ENCODE measurements at places on chromosomes 3 and 15. TPM values are rescaled to one million over a fixed set of nuclear protein-coding genes. Genes with fewer than 3 reads are reported as not detected.

CYP8B1 gene
- 0.08 TPM for polyA plus RNA-seq

C3orf62 gene
- 4.9 TPM for polyA plus RNA-seq

FES gene
- 11.8 TPM for polyA plus RNA-seq

BFSP2 gene
- polyA plus RNA-seq, result not detected

- DNase-seq, result no peak
These were observed 34.6 kb downstream of the CHD2 start for GRCh38 chr15:92934716-92935115.

- peak; percentile 14 for DNase-seq
These were observed 31.1 kb downstream of the ACAN start for GRCh38 chr15:88834211-88834812.

DNA sequence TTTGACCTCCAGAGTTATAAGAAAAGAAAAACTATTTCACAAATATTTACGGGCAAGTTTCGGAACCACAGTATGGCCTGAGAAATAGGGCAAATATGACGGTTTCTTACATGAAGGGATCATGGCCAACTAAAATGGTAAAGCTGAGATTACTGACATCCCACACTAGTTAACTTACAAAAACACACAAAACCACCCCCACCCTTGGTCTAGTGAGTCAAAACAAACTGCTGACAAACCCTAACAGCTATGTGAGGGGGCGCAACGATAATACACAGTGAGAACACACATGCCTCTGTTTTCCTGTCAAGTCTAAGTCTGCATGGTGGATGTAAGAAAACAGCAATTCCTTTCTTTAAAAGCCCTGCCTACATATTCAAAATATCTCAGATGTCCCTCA, 32.3 kb downstream of the CBLB start:
- no peak for DNase-seq

DNA sequence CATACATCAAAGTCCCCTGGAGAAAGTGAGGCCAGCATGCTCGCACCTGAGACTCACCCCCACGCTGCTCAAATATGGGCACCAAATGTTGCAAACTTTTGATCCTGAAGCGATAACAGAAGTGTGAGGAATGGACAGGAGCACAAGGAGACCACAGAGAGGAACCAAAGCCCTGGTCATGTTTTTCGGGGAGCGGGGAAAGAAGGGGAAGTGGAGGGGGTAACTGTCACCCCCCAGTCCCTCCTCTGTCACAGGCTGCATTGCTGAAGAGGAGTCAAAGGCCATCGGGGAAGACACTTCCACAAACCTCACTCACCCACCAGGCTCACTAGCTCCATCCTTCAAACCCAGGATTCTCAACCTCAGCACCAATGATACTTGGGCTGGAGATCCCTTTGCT, 182.4 kb downstream of the UACA start:
- DNase-seq, result no peak

DNA sequence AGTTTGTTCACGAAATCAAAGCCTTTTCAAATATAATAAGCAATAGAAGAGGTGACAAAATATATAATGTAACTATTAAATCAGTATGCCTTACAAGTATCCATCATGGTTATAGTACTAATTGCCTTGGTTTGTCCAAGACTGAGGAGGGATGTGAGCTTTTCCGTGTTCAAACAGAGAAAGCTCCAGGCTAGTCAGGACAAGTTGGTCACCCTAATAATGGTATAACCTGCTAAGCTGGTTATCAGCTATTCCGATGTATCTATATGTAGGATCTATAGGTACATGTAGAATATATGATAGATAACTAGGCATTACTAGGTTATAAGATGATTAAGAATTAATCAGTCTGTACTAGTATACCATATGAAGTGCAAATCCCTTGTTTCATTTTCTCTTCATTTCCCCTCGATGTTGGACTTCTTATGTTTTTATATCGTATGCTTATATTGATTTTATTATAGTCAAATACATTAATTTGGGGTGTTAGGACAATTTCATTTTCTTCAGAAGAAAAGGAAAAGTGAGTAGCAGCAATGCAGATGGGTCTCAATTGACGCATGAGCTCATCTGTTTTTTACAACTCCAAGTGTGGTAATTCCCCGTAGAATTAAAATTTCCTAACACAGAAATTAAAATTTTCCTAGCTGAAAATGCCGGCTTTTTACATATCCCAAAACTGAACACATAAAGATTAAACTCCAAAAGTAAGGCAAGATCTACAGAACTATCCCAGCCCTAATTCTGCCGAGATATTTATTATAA, 419.1 kb downstream of the TIGIT start:
- DNase-seq, result no peak

DNA sequence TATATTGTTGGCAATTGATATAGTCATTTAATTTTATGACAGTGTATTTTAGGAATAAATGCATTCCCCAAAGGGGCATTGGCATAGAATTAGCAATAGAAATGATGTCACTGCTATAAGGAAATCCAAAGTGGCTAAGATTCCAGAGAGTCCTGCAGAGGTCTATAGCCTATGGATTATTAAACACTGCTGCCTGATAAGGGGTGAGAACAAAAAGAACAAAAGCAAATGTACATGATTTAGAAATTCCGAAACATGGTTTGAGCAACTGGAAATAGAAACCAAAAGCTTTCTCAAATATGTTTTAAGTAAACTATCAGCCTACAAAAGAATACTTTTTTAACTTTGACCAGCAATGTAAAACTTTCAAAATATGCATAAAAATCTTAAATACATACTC, 280.1 kb upstream of the RASGRP1 start:
- DNase-seq, result no peak

GRCh38 chr3:66342717-66343356, 122.0 kb downstream of the SLC25A26 start:
- DNase-seq, result peak; percentile 83

DNA sequence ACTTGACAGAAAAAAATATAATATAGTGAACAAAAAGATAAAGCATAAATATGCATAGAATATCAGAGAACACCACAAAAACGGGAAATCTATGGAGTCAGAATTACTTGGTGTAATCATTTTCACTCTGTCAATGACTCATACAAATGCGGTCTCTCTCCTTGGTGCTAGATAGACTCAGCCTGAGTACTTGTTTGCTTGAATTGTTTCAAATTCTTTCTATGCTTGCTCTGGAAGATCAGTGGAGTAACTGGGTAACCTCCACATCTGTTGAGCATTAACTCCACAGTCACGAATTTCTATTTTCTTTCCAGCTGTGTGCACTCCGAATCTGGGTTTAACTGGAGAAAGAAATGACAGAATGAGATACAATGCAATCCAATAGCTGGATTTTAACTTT, 760.4 kb downstream of the ZPLD1 start:
- peak; percentile 13 for DNase-seq

DNA sequence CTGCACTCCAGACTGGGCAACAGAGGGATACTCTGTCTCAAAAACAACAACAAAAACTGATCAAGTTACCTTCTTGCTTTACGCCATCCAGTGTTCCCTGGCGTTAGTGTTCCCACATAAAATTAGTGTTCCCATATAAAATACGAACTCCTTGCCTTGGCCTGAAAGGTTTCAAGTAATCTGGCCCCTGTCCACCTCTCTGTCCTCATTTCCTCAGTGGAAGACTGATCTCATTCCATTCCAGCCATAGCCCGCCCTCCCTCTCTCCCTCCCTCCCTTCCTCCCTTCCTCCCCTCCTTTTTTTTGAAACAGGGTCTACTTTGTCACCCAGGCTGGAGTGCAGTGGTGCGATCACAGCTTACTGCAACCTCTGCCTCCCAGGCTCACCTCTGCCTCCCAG, 2.8 kb upstream of the CAND2 start:
- no peak for DNase-seq

DNA sequence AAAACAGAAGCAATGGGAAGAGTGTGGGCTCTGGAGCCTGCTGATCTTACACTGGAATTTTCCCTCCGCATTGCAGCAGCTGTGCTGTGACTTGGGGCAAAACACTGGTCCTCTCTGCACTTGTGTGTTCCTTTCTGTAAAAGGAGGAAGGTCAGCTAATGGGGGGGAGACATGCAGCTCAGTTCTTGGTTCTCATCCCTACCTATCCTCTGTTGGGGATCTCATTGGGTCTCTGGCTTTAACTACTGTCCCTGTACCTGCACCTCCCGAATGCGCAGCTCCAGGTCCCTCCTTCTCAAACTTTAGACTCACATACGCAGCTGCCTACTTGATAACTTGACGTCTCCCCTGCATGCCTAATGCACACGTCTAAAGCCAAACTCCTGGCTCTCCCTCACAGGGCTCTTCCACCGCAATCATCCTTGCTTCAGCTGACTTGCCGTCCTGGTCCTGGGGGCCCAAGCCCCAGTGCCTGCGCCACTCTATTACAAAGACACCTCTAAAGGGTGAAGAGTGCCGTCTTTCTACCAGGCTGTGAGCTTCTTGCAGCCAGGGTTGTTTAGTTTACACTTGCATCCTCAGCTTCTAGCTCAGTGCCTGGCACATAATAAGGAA, 5.9 kb upstream of the TMEM44 start:
- DNase-seq, result no peak

- DNase-seq, result peak; percentile 96
These were observed 64.8 kb downstream of the RFTN1 start for GRCh38 chr3:16448639-16449070.

DNA sequence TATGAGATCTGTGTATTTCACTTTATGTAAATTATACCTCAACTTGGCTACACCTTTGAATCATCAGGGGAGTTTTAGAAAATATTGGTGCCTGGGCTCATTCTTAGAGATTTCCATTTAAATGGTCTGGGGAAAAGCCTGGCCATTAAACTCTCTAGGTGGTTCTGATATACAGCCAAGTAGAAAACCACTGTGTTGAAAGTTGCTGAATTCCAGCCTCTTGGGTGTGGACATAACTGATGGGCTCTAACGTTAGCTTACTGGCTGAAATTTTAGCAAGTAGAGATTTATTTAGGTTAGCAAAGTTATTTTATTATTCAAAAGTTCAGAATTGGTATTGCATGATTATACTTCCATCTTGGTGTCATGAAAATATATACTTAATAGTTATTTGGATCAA, 84.1 kb downstream of the ATG7 start:
- no peak for DNase-seq

DNA sequence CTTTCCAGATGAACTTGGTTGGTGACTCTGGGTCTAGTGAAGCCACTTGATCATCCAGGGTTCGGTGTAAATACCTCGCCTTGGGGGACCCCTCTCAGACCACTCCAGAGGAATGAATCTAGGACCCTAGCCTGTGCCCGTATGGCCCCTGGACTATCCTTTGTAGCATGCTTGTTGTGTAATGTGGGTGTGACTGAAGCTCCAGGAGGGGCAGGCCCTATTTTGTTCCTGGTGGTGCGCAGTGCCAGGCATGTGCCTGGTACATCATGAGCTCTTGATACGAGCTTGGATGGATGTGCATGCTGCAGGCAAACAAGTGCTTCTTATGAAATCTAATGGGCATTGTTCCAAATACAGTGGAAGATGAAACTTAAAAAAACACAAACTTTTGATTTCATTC, 82.8 kb downstream of the EBLN2 start:
- DNase-seq, result no peak

DNA sequence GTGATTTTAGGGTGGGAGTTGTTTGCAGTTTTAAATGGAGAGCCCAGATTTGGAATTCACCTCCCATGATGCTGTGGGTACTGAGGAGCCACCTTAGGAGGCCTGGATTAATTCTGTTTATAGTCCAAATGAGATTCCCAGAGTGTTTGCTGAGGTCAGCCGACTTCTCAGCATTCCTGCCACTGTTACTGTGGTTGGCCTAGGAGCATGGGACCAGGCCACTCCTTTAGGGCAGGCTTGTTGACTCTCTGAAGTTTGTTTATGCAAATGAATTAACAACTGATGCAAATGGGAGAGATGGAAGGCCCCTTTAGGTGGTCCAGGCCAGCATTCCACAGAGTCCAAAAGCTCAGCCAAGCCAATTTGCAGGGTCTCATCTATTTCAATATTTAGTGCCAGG, 46.1 kb downstream of the CACNA2D3 start:
- no peak for DNase-seq

All from muscle of back (tissue), 13 donors.